GM20000 (cell line): ENCODE measurements at places on chromosomes 5 and 9.

DNA sequence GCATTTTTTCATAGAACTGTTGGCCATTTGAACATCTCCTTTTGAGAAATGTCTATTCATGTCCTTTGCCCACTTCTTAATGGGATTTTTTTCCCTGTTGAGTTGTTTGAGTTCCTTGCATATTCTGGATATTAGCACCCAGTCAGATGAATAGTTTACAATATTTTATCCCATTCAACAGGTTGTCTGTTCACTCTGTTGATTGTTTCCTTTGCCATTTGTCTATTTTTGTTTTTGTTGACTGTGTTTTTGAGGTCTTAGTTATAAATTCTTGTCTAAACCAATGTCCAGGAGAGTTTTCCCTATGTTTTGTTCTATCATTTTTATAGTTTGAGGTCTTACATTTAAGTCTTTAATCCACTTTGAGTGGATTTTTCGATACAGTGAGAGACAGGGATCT, 139.0 kb upstream of the TNPO1 start:
- no peak for DNase-seq

DNA sequence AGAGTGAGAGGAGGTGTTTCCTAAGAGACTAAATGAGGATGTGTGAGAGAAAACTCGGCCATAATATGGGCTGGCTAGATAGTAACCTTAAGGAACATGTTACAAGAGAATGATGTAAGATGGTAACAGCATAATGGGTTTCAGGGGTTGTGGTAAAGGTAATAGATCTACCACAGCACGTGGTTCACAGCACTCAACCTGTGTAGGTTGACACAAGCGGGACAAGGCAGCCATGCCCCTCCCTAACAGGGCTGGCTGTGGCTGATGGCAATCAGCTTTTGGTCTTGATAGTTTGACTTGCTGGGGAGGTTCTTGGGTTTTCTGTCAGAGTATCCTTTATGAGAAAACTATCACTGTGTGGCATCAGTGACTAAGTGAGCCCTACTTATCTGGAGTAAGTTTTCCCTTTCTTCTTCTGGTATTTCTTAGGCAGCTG, 138.6 kb downstream of the TRIO start:
- DNase-seq = peak; percentile 33

DNA sequence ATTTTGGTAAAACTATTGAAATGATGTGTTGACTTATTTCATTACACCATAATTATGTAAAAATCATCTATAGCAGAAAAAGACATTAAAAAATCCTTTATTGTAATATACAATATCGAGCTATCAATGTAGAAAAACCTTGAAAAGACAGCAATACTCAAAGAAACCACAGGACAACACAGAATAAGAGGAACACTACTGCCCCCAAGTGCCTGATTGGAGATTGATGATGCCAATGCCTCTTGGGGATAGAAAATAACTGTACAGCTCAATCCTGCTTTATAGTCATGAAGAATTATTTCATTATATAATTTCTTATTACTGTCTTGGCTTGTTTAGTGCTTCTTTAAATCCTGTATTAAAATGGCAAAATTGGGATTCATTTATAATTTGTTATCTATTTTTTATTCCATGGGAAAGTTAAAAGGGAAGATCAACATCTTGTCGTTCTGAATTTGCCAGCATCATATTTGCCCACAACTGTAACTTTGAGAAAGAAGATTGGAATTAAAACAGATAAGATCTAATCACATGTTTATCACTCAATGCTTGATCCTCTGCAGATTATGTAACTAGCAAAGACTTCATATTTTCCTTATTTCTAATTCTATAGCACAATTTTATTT, 337.5 kb downstream of the CDH9 start:
- peak; percentile 20 for DNase-seq

DNA sequence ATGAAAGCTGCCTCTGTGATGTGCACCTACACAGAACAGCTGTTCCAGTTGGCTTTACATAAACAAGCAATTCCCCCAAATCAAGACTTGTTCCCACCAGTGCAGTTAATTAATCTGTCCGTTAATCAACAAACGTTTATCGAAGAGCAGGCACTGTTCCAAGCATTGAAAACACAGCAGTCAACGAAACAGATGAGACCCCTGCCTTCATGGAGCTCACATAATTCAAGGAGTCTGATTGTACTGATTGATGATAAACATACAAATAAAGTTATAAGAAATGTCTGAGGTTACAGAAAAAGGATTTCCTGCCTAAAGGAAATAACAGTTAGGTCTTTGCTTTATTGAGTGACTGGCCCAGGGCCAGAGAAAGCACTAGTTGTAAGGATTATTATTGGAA, 26.2 kb upstream of the PCSK5 start:
- no peak for DNase-seq

GRCh38 chr5:1009359-1010180, 968 bp downstream of the NKD2 start:
- DNase-seq = no peak

DNA sequence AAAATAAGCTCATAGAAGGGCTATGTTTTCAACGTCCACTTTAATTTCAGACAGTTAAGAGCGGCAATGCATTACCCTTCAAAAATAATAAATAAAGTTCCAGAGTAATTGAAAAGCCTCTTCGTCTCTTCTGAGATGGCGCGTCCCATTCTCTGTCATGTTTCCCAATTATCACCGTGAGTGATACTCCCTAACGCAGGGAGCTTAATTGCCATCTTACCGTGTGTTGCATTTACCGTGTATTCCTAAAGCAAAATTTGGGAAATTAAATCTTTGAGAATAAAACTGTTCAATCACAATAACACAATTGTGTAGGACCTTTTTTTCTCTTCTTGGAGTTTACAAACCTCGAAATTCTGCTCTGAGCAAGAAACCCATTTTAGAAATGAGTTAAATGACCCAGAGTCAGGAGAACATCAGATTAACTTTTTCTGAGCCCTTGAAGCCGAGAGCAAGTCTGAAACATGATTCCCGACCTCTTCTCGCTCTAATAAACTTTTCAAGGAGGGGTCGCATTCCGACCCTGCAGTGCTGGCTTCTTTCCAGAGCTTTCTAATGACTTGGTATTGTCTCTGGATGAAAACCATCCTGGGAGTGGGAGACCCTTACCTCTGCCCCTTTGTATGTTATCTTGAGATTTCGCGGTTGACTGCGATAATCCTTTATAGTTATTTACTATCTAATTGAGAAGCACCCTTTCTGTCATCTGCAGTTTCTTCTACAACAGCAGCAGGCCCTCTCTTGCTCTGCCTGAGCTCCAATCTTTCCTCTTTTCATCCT, 251.5 kb downstream of the FSTL4 start:
- DNase-seq = no peak
